ENCODE measurements at places on chromosomes 5 and 9.
A peak's percentile ranks its signal among the peaks of the same experiment; 100 is the strongest.

- DNase-seq, result peak; percentile 8
Observed at GRCh38 chr9:35910613-35911359, 1.5 kb downstream of the SPAAR start.

DNA sequence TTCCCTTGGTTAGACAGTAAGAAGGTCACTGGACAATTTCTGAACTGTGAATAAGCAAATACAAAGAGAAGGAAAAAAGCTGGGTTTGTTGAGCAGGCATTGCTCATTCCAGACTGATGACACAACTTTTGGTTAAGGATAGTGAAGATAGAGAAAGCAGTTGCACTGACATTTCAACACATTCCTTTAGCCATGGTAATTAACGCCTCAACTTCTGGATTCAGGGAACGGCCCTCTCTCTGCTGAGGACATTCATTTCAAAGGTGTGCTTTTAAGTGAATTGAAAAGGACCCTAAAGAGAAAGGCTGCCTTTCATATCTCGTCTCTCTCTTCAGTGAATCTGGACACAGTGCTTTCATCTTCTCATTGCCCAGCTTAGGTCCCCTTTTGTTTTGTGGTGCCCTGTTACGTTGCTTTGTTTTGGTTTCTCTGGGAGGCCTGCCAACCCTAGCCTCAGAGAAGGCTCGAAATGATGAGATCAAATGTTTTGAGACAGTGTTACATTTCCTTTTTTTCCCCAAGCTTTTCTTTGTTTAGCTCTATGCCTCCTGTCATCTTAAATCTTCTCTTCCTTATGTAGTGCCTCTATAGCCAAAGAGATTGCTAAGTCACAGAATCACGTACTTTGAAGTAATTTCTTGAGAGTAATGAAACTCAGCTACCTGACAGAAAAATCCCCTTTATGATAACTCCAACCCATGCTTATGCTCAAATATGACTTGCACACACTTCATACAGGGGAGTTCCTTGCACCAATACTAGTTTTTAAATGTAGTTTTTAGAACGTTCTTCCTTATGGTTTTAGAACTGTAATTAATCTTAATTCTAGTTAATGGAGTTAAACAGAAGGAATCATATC is 94.4 kb upstream of the IFNE start:
- DNase-seq, result peak; percentile 78

DNA sequence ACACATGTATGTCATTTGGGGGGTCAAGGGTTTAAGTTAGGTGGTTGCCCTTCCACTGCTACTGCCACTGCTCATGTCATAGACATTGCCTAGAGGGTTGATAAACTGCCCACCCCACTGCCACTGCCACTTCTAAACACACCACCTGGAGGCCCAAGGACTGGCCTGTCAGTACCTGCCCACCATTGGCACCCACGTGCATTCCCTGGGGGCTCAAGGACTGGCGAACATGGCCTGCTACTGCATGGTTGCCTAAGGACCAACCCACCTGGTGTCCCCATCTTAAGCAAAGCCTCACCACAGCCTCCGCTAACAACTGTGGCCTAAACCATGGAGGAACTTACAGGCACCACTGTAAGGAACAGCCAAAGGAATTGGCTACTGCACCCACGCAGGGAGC is 185.6 kb upstream of the TLX3 start:
- no peak for DNase-seq

- DNase-seq, result peak; percentile 84
Observed at GRCh38 chr5:145960848-145961600, 24.6 kb downstream of the SH3RF2 start.

DNA sequence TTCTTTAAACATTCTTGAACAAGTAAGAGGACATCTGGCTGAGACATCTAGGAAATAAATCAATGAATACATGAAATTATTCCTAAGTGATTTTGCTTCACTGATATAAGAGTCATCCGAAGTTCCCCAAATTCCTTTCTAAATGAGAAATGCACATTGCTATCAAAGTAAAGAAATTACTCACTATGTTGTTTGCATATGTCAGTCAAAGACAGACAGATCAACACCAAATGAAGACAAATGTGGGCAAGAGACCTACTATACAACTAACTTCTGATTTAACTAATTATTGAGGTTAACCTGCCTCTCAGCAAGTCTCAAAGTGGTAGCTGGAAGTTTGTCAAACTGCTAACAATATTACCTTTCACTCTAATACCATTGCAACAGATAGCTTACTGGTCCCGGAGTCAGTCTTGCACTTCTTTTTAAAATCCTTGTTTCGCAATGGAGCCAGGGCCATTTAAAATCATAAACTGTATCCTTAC is 13.2 kb downstream of the TUT7 start:
- DNase-seq, result peak; percentile 14

DNA sequence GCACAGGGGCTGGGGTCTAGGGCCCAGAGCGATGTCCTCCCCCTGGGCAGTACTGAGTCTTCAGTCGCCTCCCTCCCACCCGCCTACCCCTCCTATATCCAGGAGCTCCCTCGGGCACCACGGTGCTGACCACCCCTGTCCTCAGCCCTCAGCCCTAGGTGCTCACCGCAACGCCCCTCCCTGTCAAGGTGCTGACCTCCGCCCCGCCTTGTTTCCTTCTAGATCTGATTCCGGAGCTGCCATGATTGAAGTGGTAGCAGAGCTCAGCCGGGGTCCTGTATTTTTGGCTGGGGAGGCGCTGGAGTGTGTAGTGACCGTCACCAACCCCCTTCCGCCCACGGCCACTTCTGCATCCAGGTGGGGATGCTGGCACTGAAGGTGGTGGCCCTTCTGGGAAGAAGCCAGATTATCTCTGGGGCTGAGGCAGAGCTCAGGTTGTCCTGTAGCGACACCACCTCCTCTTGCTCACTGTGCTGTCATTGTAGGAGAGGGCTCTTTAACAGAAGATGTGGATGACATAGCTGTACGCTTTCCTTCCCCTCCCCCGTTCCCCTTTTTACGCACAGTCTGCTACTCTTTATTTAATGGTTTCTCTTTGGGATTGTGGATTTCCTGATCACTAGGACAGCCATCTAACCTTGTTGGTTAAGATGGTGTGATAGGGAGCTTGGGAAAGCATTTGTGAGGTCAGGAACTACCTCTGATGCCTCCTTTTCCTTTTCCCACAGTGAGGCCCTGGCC is 598 bp downstream of the RGP1 start:
- DNase-seq, result no peak

DNA sequence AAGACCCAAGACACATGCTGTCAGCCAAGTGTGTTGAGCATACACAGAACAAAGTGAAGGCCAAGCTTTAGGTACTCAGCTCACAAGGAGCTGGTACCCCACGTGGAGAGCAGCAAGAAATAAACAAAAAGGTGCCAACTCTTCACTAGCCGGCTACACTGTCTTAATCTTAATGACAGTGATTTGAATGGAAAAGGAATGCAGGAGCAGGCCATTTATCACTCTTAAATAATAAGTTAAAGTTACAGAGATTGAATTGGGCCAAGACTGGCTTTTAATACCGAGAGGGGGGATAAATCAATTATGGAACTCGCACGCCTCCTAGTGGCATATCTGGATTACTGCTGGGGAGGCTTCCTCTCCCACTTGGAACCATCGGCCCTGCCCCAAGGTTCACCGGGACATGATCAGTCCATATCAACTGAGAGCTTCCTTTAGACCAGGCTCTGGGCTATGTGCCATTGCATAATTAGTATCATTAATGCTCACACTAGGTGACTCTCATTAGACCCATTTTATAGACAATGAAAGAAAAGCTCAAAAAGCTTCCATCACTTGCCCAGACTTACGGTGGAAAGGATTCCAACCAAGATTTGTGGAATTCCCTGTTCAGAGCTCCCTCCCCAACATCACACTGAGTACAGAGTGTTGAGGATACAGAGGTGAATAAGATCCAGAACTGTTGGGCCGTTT is 94.0 kb downstream of the ACTL7B start:
- DNase-seq, result no peak

GRCh38 chr5:35213608-35214007 is 16.7 kb downstream of the PRLR start:
- DNase-seq, result no peak

DNA sequence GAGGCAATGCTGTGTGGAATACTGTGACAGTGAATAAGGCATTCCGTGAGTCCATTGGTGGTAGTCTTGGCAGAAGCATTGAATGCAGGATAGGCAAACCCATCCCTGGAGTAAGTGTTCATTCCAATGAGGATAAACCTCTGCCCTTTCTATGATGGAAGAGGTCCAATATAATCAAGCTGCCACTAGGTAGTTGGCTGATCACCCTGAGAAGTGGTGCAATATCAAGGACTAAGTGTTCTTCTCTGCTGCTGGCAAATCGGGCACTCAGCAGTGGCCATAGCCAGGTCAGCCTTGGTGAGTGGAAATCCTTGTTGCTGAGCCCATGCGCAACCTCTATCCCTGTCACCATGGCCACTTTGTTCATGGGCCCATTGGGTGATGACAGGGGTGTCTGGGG is 70.1 kb downstream of the FBXO4 start:
- no peak for DNase-seq

DNA sequence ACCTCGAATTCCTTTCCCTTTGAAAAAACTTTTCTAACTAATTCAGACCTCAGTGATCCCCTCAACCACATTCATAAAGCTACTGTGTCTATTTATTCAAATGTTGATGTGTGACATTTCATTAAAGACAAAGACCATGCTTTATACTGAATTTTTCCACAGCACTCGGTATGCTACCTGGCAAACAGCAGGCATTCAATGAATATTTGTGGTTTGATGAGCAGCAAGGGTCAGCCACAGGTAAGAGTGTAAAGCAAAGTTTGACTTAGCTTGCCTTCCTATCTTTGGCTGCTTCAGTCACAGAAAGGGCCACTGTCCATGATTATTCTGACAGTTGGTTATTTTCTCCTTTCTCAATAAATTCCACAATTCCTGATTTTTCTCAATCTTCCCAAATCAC is 5.1 kb upstream of the CDC42SE2 start:
- no peak for DNase-seq

DNA sequence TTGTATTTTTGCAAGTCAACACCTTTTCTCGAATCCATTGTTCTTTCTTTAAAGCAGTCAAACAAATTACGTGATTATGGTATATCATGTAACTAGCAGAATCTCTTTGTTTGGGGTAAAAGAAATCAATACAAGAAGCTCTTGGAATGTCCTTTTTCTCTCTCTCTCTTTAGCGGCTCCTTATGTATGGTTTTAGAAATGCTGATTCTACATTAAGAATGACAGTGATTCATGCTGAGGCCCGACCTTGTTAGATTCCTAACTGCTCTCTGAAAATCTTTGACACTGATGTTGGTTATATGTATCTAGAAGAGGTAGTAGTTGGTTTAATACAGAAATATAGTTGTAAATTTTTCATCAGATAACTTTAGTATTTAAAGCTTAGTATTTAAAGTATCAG is 76.4 kb downstream of the SNX24 start:
- no peak for DNase-seq

GRCh38 chr5:60404171-60404570 is 295.8 kb downstream of the DEPDC1B start:
- DNase-seq, result no peak

DNA sequence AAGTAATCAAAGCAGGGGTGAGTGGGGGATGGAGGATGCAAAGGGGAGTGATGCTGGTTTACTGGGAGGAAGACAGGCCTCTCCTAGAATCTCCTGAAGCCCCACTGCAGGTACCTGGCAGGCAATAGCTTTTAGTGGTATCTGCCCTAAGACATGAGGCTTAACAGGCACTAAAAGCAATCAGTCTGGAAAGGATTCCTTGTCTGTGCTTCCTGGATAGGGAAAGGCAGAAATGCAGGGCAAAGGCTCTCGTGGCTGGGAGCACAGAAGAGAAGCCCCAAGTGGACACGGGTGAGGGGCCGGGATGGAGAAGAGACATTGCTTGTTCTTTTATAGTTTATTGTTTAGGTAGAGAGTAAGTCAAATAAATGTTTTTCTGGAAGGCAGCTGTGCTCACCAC is 40.1 kb downstream of the CCNJL start:
- no peak for DNase-seq

DNA sequence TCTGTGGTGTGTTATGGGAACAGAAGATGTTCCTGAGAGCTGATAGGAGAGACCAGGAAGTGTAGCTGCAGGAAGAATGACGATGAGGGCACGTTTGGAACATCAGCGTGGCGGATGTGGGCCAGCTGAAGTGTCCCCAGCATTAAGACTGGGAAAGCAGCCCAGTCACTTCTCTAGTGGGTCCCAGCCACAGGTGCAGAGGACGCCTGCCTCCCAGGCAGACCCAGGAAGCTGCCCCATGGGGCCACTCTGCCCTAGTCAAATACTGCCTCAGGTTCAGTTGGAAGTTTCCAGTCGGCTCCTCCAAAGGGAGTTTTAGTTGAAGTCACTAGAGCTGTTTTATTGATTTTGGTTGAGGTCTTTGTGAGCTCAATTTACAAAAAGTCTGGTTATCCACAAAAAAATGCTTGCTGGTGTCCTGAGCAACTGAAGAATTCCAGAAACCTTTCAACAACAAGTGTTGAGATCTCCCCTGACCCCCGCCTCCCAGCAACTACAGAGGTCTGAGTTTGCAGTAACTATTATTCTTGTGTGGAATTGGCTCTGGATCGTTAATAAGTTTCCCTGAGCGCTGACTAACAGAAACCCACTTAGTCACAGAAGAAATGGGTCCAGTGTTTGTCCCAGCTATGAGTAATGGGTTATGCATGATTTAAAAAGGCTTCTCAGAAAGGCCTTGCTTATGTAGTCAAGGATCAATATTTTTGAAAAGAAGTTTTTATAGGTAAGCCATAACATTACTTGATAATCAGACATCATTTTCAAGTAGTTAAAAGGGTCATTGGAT is 294.1 kb downstream of the FANCC start:
- DNase-seq, result no peak

DNA sequence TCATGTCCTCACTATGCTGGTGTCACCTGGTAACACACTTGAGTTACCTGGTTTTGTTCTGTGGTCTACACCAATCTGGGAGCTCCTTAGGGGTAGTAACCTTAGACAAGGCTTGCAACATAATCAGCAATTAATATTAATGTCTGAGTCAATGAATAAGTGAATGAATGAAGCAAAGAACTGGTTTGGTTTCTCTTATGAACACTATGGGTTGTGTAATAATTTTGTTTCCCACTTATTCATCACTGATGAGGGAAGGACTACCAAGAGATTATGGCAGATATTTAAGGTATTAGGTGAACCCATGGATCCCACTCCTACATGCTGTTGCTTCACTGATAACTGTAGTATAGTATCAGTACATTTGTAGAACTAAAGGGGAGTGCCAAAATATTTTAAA is 116.0 kb downstream of the SLC12A2 start:
- DNase-seq, result peak; percentile 35

GRCh38 chr5:170628691-170629565 is 125.1 kb downstream of the KCNIP1 start:
- DNase-seq, result no peak
